Central memory CD8-positive, alpha-beta T cell (primary cell): ENCODE measurements at places on chromosomes 3 and 15.

DNA sequence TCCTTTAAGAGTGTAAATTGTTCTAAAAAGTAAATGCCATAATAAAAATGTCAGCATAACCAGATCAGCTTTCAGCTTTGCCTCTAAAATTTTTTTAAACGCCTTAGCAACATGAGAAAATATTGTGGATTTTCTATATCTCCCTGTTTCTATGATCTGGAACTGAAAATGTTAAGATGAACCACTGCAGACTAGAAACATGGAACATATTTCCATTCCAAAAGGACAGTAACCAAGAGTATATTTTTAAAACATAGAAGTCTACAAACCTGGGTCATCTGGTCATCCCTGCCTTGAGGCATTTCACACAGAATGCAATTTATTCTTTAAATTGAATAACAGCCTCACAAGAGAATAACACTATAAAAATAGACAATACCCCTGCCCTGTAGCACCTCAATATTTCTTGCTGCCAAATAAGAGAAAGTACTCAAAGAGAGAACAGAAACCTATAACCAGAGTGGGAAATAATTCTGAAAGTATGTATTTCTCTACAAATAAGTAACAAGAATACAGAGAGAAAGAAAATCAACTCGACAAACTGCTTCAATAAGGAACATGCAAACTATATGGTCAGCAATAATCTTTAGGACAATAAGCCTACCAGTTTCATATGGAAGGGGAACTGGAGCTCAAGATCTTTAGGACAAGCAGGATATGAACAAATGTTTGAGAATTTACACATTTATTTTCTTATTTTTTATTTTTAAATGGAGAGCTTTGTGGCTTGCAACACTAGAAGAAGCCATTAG lies 949.0 kb downstream of the EPHA3 start:
- no peak for DNase-seq

- no peak for DNase-seq
These were observed 15.9 kb downstream of the CSRNP1 start for GRCh38 chr3:39137435-39137936.

DNA sequence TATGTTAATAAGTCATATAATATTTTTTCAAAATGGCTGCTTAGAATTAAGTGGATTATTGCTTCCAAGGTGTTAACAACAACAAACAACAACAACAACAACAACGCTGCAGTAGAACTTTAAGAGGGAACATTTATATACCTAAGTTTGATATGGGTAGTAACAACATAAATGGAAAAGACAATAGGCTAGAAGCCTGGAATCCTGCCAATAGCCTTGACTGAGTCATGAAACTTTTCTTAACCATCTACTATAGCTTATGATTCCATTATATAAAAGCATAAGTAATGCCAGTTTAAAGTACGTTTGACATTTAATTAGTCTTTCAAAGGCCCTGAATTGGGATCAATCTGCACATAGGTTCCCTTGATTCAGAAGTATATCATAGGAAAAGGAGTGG lies 31.2 kb downstream of the SATB1 start:
- DNase-seq, result no peak

GRCh38 chr3:33132019-33132360 lies 18.2 kb downstream of the CRTAP start:
- DNase-seq, result no peak

- DNase-seq, result no peak
These were observed 44.2 kb upstream of the TIPARP start for GRCh38 chr3:156630081-156630772.

- DNase-seq, result no peak
These were observed 36.3 kb upstream of the HERC1 start for GRCh38 chr15:63870043-63870394.

DNA sequence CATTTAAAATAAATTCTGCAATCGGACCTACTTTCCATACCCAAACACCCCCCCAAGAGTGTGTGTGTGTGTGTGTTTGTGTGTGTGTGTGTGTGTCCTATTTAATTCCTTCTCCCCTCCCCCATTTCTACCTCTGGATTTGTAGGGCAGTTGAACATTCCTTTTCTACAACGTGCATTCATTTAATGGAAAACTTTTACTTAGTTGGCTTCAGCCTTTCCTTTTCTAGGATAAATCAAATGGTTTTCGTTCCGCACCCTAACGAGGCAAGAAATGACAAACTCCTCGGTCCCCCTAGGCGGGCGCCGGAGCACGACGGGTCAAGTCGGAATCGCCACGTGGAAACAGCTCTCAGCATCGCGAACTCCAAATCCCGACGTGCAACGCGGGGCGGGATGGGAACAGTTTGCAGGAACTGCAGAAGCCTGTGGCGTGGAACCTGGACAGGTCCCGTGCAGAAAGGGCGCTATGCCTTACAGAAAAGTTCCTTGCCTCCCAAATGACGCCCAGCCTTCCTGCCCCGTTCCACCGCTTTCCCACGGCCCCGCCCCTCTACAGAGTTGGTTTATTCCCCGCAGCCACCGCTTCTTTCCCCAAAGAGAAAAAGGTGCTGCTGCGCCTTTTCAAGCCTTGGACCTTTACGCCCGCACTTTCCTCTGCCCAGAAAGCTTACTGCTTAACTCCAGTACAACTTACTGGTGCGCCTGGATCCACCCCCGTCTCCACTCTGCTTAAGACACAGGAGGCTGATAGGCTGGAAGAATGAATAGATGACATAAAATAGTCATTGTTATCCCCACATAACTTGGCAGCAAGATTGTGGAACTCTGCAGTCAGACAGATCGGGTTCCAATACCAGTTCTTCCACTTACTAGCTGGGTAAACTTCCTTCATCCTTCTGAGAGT lies 1.1 kb upstream of the EIF2B5 start:
- DNase-seq, result no peak

GRCh38 chr15:78979456-78980320 lies 34.8 kb upstream of the CTSH start:
- no peak for DNase-seq

DNA sequence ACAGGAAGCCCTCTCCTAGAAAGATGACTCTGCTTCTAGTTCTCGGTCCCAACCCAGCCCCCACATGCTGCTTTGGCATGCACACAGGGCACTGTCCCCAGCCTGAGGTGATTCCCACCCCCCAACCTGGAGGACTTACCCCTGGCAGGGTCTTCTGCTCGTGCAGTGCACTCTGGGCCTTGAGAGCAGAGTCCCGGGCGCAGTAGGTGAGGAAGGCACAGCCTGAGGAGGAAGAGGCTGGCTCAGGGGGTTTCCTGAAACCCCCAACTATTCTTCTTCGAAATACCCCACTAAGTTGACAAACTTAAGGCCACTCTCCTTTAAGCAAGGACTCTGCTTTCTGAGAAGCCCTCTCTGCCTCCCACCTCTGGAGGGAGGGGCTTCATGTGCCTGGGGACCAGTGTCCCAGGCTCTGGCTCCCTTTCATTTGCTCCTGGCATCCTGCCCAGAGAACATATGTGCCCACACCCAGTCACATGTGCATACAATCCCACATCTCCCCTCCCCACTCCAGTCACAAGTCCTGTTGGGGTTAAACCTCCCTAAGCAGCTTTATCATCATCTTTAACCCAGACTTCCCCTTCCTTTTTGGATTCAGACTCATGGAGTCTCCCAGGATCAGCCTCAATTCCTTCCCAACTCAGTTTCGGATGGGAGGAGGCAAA lies 4.1 kb downstream of the CELF6 start:
- no peak for DNase-seq

- DNase-seq, result no peak
These were observed 38.5 kb downstream of the MYO5C start for GRCh38 chr15:52256930-52257733.

- no peak for DNase-seq
These were observed 215.1 kb upstream of the CNTN4 start for GRCh38 chr3:1883534-1883933.

GRCh38 chr3:87333393-87333892 lies 57.1 kb upstream of the POU1F1 start:
- DNase-seq, result no peak

GRCh38 chr3:184283681-184284080 lies 7.9 kb downstream of the ECE2 start:
- DNase-seq, result no peak

GRCh38 chr3:114005481-114005880 lies 50.8 kb downstream of the CCDC191 start:
- DNase-seq, result no peak

DNA sequence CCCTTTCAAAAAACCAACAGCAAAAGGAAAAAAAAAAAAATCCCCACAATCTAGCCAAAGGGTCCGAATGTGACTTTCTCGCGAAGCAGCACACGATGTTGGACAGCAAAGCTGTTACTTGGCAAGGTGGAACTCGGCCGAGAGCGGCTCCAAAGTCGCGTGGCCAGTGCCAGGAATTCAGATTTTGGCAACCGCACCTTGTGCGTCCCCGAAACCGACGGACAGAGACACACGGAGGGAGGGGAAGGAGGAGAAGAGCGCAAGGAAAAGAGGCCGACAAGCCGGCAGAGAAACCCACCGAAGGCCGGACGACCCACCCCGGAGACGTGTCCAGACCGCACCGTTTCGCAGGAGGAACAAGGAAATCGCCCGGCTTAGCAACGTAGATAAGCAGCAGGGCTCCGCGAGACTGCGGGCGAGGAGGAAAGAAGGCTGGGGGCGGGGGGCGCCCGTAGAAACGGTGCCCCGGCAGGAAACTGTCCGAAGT lies 517.3 kb downstream of the MECOM start:
- DNase-seq, result no peak

DNA sequence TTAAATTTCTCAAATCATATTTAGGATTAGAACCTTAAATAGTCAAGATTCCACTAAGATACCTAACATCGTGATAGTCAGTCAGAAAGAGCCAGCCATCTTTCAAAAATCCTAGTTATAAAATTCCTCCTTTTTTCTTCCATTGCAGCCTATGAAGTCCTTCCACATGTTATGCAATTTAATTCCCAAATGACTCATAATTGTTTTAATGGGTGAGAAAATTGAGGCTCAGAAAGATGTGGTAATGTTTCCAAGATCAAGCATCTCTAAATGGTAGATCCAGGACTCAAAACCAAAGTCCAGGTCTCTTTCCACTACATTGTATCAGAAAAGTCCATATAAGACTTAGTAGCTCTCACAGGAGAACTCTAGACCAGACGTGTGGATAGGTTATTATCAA lies 9.5 kb downstream of the CFAP44 start:
- no peak for DNase-seq

DNA sequence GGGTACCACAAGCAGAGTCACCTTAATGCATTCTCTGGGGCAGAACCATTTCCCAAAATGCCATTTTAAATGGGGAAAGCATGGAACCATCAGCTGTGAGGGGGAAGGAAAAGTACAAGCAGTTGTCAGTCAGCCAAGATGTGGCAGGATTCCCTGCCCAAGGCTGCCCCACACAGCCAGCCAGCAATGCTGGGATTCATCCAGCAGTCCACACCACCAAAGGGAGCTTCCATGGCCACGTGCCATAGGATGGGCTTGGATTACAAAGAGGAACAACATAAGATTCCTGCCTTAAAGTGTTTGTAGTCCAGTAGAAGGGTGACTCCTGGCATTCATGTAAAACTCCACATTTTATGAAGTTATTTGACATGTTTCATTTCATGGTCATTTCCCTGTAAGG lies 233.3 kb downstream of the SHOX2 start:
- DNase-seq, result no peak

DNA sequence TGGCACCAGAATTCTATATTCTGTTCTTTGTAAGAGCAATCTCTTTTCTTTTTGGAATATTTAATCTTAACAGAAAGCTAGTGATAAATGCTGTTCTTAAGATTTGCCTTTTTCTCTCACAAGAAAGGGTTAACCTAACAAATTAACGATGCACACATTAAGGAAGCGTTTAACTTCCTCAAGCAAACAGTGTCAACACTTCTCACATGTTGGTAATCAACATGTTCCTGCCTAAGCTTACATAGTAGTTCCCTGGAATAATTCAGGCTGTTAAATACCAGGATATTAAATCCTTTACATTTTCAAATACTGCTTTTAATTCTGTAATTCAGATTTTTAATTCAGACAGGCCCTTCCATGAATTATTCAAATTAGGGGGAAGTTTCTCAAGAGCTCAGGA lies 67.4 kb upstream of the RPL35A start:
- DNase-seq, result no peak

- no peak for DNase-seq
These were observed 5.6 kb upstream of the P2RY14 start for GRCh38 chr3:151283907-151284461.

DNA sequence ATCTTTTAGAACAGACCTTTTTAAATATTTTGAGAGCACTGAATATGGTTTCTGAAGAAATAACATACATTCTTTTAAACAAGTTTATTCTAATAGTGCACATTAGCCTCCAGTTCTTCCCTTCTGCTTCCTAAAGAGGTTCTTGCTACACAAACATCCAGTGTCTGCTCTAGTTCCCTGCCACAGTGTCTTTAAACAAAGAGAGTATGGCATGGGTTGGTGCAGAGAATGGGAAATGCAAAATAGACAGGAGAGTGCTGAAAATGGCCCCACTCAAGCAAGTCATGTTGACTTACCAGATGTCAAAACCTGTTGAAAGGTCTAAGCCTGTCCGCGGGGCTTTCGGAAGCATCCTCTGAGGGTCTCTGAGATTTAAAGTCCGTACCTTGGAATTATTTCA lies 72.1 kb upstream of the RPL35A start:
- DNase-seq, result no peak

DNA sequence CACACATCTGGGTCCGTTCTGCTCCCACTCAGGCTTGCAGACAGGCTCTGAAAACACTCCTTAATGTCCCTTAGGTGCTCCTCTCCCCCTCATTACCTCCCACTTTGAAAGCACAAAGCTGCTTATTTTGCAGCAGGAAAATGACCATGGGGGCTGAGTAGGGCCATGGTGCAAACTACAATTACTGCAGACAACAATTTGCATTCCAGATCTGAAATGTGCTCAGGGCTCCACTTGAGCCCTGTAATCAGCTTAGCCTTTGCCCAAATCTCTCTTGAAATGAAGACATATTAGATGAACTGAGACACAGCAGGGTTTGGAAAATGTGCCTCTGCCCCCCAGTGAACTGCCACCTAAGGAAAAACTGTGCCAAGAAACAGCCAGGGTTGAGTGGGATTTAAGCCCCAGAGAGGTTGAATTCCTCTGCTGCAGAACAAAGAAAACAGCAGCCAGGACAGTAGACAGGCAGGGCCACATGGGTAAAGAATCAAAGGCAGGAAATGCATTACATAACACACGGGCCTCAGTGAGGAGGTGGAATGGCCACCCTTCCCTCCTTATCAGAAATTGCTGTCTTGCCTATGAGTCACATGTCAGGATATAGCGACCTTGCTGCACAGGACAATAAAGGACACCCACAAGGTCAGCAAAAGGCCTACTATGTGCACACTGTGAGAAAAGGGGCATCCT lies 126.8 kb upstream of the ARHGEF3 start:
- DNase-seq, result no peak

DNA sequence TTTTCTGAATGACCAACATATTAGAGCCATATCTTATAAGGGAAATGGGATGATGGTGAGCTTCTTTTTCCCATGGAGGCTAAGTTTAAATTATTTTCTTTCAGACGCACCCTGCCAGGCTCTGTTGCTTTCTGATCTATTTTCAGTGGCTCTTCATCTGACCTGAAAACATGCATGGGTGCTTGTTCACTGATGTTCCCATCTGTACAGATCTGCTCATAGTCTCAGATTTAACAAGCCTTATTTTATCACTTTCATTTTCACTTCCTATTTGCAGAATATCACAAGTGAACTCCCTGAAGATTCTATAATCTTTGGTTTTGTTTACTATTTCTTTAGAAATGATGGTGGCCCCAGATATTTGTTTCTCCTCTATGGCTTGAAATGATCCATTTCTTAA lies 31.1 kb upstream of the SUCLG2 start:
- no peak for DNase-seq
